ENCODE measurements at places on chromosomes 5 and 9. TPM values are rescaled to one million over a fixed set of nuclear protein-coding genes. Genes with fewer than 3 reads are reported as not detected.

The PRR16 gene
- not detected for total RNA-seq

The ENTPD2 gene
- total RNA-seq = not detected

The PPP2CA gene
- total RNA-seq = 49.6 TPM

The SGCD gene
- total RNA-seq = 0.64 TPM
